ENCODE measurements at places on chromosomes 11 and 22. TPM values are rescaled to one million over a fixed set of nuclear protein-coding genes. Genes with fewer than 3 reads are reported as not detected.

Gene KRTAP5-1
- total RNA-seq: not detected

Gene GNAZ
- 9.1 TPM for total RNA-seq

Gene PHLDB1
- total RNA-seq: 2.4 TPM

Gene CSTPP1
- total RNA-seq: 27.4 TPM

Gene EFCAB6
- 0.39 TPM for total RNA-seq

Gene PTPRCAP
- 266 TPM for total RNA-seq

Gene GLYATL1
- total RNA-seq: not detected

Gene MYOD1
- total RNA-seq: not detected

GRCh38 chr22:19615867-19616581, 91.8 kb upstream of the CLDN5 start:
- no peak overlapping the region for H3K27ac ChIP-seq
- no peak for DNase-seq
- no peaks in the 10 kb centered on the region for H3K36me3 ChIP-seq
- no peak overlapping the region for H3K4me3 ChIP-seq
- H3K27me3 ChIP-seq: no peaks in the 10 kb centered on the region

DNA sequence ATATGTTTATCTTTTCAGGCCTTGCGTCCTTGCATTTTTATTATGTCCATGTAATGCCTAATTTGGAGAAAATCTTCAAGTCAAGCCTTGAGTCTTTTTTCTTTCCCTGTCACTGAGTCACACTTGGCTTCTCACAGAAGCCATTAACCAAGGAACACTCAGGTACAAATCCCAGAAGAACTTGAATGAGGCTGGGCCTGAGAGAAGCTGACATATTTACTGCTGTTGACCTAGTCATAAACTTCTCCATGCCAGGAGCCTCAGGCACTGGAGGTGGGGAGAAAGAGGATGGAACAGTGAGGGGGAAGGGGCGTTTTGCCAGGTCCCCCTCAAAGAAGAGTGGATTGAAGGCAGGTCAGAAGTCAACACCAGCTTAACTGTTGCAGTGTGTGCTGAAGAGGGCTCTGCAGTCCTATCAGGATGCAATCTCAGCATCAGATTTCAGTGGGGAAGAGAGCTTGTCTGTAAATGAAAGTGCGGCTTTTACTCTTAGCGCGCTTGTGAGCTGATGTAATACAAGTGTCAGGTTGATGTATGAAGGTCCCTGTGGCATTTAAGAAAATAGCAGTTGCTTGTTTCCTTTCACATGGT, 526.0 kb downstream of the ETS1 start:
- no peak overlapping the region for H3K4me3 ChIP-seq
- no peak overlapping the region for H3K27ac ChIP-seq
- no peaks in the 10 kb centered on the region for H3K4me1 ChIP-seq
- H3K27me3 ChIP-seq: no peaks in the 10 kb centered on the region
- no peak for DNase-seq
- no peaks in the 10 kb centered on the region for H3K36me3 ChIP-seq

- DNase-seq: no peak
- peaks cover 19% of the 10 kb centered on the region for H3K27me3 ChIP-seq
- H3K4me3 ChIP-seq: no peak overlapping the region
- H3K4me1 ChIP-seq: peaks cover 8% of the 10 kb centered on the region
- no peaks in the 10 kb centered on the region for H3K36me3 ChIP-seq
- no peak overlapping the region for H3K27ac ChIP-seq
Measured at GRCh38 chr11:1827931-1828330, 6.9 kb upstream of the SYT8 start.

- no peak overlapping the region for H3K27ac ChIP-seq
- DNase-seq: no peak
- H3K4me1 ChIP-seq: no peaks in the 10 kb centered on the region
- H3K36me3 ChIP-seq: no peaks in the 10 kb centered on the region
Measured at GRCh38 chr11:7050191-7050590, 29.9 kb downstream of the NLRP14 start.

GRCh38 chr22:48883211-48883960, 944.3 kb downstream of the BRD1 start:
- no peaks in the 10 kb centered on the region for H3K27me3 ChIP-seq
- H3K27ac ChIP-seq: no peak overlapping the region
- DNase-seq: no peak

DNA sequence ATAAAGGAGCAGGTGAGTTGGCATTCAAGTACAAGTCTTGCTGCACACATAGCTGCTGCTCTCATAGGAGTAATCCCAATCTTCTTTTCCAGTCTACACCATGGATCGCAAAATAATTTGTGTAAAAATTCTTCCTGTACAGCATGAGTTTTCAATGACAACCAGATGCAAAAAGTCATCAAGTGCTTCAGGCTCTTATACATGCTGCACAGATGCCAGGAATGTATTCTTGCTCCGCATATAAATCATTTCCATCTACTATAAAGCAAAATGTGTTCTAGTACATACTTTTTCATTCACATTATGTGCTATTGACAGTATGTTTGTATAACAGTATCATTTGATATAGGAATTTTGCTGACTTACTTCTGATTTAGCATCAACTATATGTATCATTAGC, 35.4 kb downstream of the NXPE2 start:
- H3K4me3 ChIP-seq: no peak overlapping the region
- DNase-seq: no peak
- no peak overlapping the region for H3K27ac ChIP-seq
- no peaks in the 10 kb centered on the region for H3K27me3 ChIP-seq
- H3K36me3 ChIP-seq: no peaks in the 10 kb centered on the region
- no peaks in the 10 kb centered on the region for H3K4me1 ChIP-seq

- DNase-seq: no peak
- peaks cover 11% of the 10 kb centered on the region for H3K4me1 ChIP-seq
- no peaks in the 10 kb centered on the region for H3K27me3 ChIP-seq
- no peak overlapping the region for H3K4me3 ChIP-seq
- H3K36me3 ChIP-seq: no peaks in the 10 kb centered on the region
Measured at GRCh38 chr11:128924104-128924503, 18.6 kb downstream of the TP53AIP1 start.

DNA sequence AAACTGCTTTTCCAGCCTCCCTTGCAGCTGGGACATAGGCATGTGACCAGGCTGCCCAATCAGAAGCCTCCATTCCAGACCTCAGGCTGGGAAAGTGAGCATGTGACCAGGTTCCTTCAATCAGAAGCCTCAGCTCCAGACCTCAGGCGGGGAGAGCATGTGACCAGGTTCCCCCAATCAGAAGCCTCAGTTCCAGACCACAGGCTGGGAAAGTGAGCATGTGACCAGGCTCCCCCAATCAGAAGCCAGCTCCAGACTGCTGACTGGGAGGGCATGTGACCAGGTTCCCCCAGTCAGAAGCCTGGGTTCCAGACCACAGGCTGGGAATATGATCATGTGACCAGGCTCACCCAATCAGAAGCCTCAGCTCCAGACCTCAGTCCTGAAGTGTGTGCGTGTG, 11.7 kb upstream of the IL2RB start:
- no peak overlapping the region for H3K27ac ChIP-seq
- H3K4me1 ChIP-seq: peaks cover 15% of the 10 kb centered on the region
- no peak overlapping the region for H3K4me3 ChIP-seq

- H3K27ac ChIP-seq: no peak overlapping the region
- H3K4me3 ChIP-seq: no peak overlapping the region
- H3K27me3 ChIP-seq: no peaks in the 10 kb centered on the region
- DNase-seq: peak; percentile 53
- H3K4me1 ChIP-seq: no peaks in the 10 kb centered on the region
Measured at GRCh38 chr11:6505577-6506240, 8.6 kb downstream of the DNHD1 start.

DNA sequence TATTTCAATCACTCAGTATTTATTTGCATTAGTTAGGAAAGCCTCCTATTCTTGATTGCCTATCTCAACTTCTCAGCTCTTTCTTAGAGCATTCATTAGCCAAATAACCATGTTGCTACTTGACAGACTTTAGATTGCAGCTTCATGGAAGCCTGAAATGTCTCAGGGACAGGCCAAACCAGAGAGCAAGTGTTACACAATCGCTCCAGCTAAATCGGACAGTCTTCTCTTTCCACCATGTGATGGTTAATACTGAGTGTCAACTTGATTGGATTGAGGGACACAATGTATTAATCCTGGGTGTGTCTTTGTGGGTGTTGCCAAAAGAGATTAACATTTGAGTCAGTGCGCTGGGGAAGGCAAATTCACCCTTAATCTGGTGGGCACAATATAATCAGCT, 106.5 kb upstream of the DRD2 start:
- no peak for DNase-seq
- H3K4me3 ChIP-seq: no peak overlapping the region
- H3K4me1 ChIP-seq: no peaks in the 10 kb centered on the region
- no peak overlapping the region for H3K27ac ChIP-seq
- H3K36me3 ChIP-seq: no peaks in the 10 kb centered on the region

DNA sequence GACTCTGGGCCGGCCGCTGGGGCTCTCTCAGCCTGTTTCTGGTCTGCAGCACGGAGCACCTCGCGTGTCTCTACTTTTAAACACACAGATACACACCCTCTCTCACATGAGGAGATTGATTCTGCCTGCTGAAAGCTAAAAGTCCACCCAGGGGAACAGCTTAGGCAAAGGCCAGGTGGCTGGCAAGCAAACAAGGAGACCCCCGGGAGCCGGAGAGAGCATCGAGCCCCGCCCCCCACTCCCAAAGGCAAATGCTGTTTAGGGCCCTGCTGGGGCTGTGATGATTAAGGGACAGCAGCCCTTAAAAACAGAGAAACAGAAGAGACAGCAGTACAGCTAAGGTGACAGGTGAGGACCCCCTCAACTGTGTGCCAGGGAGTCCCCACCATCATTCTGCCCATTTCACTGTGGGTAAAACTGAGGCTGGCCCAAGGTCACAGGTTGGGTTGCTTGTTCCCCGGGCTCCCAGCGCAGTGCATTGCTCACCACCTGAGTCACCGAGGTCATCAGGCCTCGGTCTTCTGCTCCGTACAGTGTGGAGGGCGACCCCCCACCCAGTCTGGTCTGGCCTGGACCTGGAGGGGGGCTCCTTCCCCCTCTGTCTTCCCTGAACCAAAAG, 6.8 kb downstream of the CABP7 start:
- no peak for DNase-seq
- H3K27ac ChIP-seq: no peak overlapping the region
- no peak overlapping the region for H3K4me3 ChIP-seq
- H3K36me3 ChIP-seq: no peaks in the 10 kb centered on the region
- no peaks in the 10 kb centered on the region for H3K27me3 ChIP-seq

- no peaks in the 10 kb centered on the region for H3K27me3 ChIP-seq
- H3K4me1 ChIP-seq: no peaks in the 10 kb centered on the region
- H3K27ac ChIP-seq: no peak overlapping the region
- no peak overlapping the region for H3K4me3 ChIP-seq
Measured at GRCh38 chr11:28965819-28966218, 857.6 kb downstream of the METTL15 start.

DNA sequence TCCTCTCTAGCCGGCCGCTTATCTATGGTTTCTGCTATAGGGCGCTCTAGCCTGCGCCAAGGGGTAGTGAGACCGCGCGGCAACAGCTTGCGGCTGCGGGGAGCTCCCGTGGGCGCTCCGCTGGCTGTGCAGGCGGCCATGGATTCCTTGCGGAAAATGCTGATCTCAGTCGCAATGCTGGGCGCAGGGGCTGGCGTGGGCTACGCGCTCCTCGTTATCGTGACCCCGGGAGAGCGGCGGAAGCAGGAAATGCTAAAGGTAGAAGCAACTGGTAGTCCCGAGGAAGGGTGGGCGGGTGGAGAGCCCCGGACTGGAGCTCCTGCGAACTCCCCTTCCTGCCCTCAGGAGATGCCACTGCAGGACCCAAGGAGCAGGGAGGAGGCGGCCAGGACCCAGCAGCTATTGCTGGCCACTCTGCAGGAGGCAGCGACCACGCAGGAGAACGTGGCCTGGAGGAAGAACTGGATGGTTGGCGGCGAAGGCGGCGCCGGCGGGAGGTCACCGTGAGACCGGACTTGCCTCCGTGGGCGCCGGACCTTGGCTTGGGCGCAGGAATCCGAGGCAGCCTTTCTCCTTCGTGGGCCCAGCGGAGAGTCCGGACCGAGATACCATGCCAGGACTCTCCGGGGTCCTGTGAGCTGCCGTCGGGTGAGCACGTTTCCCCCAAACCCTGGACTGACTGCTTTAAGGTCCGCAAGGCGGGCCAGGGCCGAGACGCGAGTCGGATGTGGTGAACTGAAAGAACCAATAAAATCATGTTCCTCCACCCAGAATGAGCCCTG, at the start of the genes LBHD1 and UQCC3:
LBHD1 (minus strand) TSS at position 660 of the 782 bp plus-strand sequence. CDS start 2,236 bp downstream, outside the sequence.
UQCC3 (plus strand) TSS at position 66 of the 782 bp plus-strand sequence; CDS start at position 139, 73 bp downstream.
- no peaks in the 10 kb centered on the region for H3K27me3 ChIP-seq
- H3K4me3 ChIP-seq: peak within 1 kb of the TSS; percentile 85
- DNase-seq: peak; percentile 86

DNA sequence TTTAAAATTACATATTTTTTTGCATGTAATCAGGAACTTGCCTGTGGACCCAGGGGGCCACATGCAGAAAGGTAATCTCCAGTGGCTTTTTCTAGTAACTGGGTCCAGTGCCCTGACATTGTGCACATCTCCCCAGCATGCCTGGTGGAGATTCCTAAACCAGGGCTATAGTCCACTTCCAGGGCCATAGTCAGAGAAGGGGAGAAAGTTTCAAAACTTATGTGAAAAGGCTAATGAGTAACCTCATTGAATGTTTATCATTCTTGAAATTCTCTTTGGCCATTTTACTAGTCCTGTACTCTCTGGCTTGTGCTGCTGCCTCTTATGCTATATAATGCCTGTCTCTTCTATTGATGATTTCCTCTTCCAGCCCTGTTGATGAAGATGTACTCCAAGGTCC, 47.8 kb downstream of the BARX2 start:
- H3K36me3 ChIP-seq: no peaks in the 10 kb centered on the region
- no peak overlapping the region for H3K4me3 ChIP-seq
- no peaks in the 10 kb centered on the region for H3K27me3 ChIP-seq
- H3K27ac ChIP-seq: no peak overlapping the region
- DNase-seq: no peak

- H3K4me1 ChIP-seq: peaks cover 22% of the 10 kb centered on the region
- DNase-seq: no peak
- H3K27ac ChIP-seq: no peak overlapping the region
Measured at GRCh38 chr11:74025467-74026166, 16.7 kb upstream of the UCP3 start.

DNA sequence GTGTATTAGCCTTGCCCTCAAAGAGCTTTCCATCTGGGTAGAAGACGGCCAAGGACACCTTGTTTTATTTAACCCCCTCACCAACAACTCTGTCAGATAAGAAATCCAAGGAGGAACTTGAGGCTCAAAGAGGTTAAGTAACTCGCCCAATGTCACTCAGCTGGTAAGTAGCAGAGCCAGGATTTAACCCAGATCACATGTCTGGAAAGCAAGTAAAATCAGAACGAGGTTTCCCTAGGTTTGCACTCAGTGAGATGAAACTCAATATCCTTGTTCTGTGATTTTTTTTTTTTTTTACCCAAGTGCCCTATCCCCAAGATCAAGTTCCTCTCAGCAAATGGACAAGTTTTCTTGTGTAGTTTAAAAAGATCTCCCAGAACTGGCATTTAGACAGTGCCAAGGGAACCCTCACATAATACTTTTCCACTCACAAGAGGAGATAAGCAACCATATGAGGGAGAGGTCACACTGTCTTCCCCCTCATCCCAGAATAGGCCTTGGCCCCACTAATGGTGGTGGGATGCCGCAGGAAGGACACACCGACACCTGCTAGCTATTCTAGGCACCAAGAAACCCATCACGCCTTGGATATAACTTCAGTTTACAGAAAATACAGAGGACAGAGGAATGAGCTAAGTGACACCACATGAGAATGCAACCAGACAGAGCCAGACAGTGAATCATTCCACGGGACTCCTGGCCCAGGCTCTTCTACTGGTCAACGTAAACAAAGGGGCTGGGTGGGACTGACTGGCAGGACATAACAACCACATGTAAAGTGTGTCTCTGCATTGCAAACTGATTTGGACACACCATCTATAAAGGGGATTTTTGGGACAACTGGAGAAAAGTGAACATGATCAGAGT, 8.6 kb upstream of the ARAP1 start:
- H3K27ac ChIP-seq: no peak overlapping the region
- no peaks in the 10 kb centered on the region for H3K36me3 ChIP-seq
- H3K27me3 ChIP-seq: no peaks in the 10 kb centered on the region
- H3K4me3 ChIP-seq: no peak overlapping the region

Data from B cell (primary cell).